Dermis blood vessel endothelial cell (primary cell): ENCODE measurements at places on chromosomes 1 and 21. TPM values are rescaled to one million over a fixed set of nuclear protein-coding genes. Genes with fewer than 3 reads are reported as not detected.

The POU2F1 gene
- total RNA-seq: 5.6 and 8.2 TPM in 2 replicates

The RASSF5 gene
- 0.33 and 0.51 TPM in 2 replicates for total RNA-seq

The MROH9 gene
- total RNA-seq: not detected in 2 replicates

The FBXO2 gene
- total RNA-seq: 1.7 and 1.9 TPM in 2 replicates

The ETV3L gene
- not detected in 2 replicates for total RNA-seq

The EDN2 gene
- 0.17 TPM in 1 of 2 replicates, not detected in the other for total RNA-seq

The CD1C gene
- total RNA-seq: not detected in 2 replicates

The GPR3 gene
- 0.42 and 0.51 TPM in 2 replicates for total RNA-seq

DNA sequence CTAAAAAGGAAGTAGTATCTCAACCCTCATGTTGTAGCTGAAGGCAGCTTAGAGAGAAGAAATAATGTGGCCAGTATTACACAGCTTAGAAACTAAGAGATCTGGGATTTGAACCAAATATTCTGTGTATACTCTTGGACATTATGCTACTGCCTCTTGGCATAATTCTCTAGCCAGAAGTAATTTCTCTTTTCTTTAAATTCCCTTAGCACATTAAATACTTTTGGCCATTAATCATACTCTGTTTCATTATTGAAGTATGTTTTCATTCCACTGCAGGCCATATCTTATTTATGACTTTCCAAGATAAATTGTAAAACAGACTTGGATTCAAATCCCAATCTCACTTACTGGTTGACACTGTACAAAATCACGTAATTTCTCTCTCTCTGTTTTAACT lies 181.3 kb upstream of the SPAG17 start:
- DNase-seq: no peak

GRCh38 chr1:67142931-67143330 lies 8.2 kb upstream of the C1orf141 start:
- DNase-seq: no peak

GRCh38 chr1:229148041-229148671 lies 122.8 kb upstream of the RAB4A start:
- no peak for DNase-seq

- no peak for DNase-seq
These were observed 207.7 kb upstream of the GJB5 start for GRCh38 chr1:34547046-34547674.

DNA sequence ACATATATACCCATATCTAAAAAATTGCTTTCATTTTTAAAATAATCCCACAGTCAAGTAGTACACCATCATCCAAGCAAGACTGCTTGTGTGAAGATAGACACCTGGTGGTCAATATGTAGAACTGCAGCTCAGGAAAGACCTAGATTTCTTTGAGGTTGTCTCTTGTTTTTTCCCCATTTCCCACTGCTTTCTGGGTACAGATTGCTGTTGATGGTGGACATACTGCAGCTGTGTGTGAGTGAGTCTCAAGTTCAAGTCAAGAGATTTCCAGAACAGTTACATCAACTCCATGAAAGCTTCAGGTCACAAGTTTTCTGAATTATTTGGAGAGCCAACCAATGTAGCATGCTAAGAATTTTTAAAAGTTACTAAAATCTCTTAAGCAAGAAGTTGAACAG lies 306.4 kb downstream of the DUSP10 start:
- peak; percentile 77 for DNase-seq

GRCh38 chr1:15016001-15016400 lies 137.5 kb upstream of the TMEM51 start:
- DNase-seq: no peak

DNA sequence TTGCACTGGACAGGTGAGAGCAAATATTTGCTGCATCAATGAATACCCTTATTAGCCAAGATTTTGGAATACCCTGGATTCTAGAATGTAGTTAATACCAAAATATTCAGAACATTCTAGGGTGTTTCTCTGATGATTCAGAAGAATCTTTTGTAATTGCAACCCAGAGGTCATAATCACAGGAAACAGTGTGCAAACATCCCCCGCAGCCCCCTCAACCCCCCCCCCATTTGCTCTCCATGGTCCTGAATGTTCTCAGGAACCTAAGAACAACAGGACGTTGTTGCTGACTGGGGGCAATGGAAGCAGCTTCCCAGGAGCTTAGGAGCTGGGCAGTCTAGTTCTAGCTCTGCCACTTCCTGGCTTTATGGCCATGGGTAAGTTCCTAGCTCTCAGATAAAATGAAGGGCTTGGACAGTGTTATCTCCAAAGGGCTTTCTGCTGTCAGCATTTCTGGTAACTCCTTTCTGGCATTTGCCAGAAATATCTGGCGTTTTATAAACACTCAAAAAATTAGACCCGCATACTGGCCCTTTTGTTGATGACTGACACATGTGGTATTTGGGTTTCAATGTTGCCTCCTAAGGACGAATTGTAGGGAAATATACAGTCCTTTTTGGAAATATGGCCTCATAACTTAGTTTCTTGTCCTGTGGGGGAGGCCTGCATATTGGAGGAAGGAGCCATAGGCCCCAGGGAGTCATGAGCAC lies 178.6 kb downstream of the RRAGC start:
- peak; percentile 63 for DNase-seq

GRCh38 chr1:238951809-238952208 lies 434.6 kb upstream of the CHRM3 start:
- DNase-seq: no peak

- no peak for DNase-seq
These were observed 241.1 kb upstream of the RAB4A start for GRCh38 chr1:229029879-229030235.

- no peak for DNase-seq
These were observed 20.1 kb downstream of the FMO3 start for GRCh38 chr1:171110621-171111326.

DNA sequence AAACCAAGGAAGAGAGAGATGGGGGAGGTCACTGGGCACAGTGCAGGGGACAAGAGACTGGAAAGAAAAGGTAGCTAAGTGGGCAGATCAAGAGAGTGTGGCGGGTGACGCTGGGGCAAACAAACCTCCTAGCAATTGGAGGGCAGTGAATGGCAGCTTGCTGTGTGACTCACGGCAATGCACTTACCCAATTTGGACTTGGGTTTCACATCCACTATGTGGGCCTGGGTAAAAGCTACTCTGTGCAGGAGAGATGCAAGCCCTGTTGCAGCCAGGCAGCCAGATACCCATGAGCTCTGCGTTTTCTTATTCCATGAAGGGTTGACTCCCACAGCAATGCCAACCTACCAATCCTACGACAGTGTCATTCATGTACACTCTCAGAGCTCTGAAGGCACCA lies 9.5 kb downstream of the PLXNA2 start:
- DNase-seq: no peak

DNA sequence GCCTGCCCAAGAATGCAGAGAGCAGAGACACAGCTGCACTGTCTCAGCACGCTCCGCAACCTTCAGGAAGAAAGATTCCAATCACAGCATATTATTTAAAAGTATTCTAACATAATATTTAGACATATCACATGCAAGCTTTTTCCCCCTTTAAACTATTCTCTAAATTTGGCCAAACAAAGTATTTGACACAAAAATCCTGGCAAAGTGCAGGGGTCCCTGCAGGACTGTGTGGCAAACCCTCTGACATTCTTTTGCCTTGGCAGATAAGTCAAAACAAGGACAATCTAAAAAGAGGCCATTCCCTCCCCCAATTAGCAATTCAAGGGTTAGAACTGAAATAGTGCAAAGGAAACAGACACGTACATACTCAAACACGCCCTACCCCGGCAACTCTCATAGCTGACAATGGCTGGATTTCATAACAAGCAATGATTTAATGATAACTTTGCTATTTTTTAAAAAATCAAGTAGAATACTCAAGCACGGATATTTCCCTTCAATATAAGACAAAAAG lies 225.3 kb downstream of the MRPL39 start:
- no peak for DNase-seq

GRCh38 chr1:225973158-225973557 lies 26.0 kb downstream of the SDE2 start:
- DNase-seq: no peak

DNA sequence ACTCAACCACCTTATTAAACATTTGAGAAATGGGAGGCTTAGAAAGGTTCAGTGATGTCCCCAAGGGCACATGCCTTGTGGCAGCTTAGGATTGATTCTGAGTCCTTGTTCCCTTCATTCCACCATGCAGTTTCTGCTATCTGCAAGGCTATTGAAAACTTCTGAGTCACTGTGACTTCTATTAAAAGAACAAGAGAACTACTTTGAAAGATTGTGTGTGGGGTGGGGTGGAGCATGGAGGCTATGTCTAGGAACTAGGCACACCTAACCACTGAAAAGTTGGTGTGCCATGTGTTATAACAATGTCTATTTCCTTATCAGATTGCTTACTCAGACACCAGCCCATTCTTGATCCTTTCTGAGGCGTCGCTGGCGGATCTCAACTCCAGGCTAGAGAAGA lies 10.8 kb downstream of the MTARC1 start:
- no peak for DNase-seq

- no peak for DNase-seq
These were observed 34.0 kb downstream of the ADAM30 start for GRCh38 chr1:119862276-119862675.

GRCh38 chr21:14353726-14354125 lies 29.2 kb downstream of the HSPA13 start:
- DNase-seq: no peak

DNA sequence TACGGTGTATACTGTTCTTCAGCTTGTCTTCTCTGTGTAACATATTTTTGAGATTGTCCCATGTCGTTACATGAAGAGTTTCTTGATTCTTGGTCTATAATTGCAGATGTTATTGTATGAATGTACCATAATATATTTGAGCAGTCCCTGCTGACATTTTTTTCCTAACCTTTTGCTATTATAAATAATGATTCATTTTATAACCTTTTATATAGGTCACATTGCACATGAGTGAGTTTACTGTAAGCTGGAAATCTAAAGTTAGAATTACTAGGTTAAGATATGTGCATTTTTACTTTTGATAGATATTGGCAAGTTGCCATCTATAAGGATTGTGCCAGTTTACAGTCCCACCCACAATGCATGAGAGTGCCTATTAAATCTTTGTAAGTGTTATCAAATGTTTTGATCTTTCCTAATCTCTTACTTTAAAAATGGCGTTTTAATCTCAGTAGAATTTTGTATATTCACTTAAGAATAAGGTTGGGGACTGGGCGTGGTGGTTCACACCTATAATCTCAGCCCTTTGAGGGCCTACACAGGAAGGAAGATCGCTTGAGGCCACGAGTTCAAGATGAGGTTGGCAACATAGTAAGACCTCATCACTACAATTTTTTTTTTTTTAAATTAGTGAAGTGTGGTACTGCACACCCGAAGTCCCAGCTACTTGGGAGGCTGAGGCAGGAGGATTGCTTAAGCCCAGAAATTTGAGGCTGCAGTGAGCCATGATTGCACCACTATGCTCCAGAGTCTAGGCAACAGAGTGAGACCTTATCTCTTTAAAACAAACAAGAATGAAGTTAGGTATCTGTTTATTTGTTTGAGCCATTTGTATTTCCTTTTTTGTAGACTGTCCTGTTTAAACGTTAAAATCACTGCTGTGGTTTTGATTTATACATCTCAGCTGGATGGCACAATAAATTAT lies 36.5 kb downstream of the ZMYM1 start:
- DNase-seq: peak; percentile 17

GRCh38 chr21:38242061-38242460 lies 14.7 kb upstream of the KCNJ15 start:
- DNase-seq: no peak

GRCh38 chr1:160455153-160455517 lies 54.8 kb downstream of the VANGL2 start:
- no peak for DNase-seq

- no peak for DNase-seq
These were observed 262.9 kb downstream of the PTPRU start for GRCh38 chr1:29499104-29499650.

GRCh38 chr1:41102653-41103052 lies 81.1 kb upstream of the SLFNL1 start:
- DNase-seq: peak; percentile 16

DNA sequence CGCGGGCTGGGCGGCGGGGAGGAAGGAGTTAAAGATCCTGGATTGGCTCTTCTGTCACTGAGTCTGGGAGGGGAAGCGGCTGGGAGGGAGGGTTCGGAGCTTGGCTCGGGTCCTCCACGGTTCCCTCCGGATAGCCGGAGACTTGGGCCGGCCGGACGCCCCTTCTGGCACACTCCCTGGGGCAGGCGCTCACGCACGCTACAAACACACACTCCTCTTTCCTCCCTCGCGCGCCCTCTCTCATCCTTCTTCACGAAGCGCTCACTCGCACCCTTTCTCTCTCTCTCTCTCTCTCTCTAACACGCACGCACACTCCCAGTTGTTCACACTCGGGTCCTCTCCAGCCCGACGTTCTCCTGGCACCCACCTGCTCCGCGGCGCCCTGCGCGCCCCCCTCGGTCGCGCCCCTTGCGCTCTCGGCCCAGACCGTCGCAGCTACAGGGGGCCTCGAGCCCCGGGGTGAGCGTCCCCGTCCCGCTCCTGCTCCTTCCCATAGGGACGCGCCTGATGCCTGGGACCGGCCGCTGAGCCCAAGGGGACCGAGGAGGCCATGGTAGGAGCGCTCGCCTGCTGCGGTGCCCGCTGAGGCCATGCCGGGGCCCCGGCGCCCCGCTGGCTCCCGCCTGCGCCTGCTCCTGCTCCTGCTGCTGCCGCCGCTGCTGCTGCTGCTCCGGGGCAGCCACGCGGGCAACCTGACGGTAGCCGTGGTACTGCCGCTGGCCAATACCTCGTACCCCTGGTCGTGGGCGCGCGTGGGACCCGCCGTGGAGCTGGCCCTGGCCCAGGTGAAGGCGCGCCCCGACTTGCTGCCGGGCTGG lies at the start of gene NPR1:
Gene NPR1, plus strand, starts transcription at position 170 of the 818 bp plus-strand sequence. Its CDS starts 421 bp downstream, at position 591.
- peak; percentile 50 for DNase-seq

DNA sequence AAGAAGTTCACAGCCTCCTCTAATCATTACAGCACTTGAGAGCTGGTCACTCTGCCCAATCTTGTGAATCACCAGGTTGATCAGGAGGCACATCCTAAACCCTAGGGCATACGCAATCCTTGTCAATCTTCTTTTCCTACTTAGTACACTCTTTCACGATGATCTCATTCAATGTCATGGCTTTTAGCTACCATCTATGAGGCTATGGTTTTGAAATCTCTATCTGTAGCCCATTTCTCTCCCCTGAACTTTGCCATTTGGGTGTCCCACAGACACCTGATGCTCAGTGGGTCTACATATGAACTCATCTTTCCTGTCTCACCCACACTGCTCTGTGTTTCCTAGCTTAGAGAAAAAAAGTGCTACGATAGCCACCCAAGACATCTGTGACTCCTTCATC lies 1.9 kb upstream of the MED18 start:
- no peak for DNase-seq

GRCh38 chr1:56683569-56683968 lies 38.5 kb downstream of the PRKAA2 start:
- DNase-seq: no peak

- no peak for DNase-seq
These were observed 613.3 kb downstream of the PLPP3 start for GRCh38 chr1:55965981-55966461.
